Choroid plexus epithelial cell (primary cell): ENCODE measurements at places on chromosomes 11 and 22.

DNA sequence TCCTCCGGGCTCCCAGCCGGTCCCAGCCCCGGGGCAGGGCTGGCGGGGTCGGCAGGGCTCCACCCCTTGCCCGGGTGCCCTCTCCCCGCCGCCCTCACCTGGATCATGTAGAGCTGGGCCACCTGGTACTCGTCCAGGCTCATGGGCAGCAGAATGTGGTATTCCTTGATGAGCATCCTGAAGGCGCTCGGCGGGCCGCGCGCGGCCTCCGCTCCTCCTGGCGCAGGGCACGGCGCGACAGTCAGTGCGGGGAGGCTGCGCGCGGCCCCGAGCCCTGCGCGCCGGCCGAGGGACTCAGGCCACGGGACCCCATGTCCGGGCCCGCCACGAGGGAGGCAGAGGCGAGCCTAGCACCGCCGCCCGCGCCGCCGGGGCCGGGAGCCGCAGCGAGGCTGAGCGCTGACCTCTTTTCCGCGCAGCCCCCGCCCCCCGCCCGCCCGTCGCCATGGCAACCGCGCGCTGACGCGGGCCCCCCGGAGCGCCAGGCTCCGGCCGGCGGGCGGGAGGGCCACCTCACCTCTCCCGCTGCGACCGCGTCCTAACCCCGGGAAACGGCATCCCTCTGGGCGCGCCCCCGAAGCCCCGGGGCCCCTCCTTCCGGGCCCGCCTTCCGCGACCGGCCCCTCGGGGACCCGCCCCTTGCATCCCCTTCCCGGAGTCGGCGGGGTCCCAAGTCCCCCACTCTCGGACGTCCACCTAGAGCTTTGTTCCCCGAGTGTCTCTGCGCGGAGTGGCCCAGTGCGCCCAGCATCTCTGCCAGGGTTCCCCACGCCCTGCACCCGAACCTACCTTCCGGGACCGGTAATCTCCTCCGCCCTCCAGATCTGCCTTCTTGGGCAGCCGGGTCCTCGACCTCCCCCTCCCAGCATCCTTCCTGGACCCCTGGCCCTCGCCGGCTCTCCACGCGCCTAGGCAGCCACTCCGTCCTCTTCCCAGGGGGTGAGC lies 886 bp downstream of the PITPNM1 start:
- DNase-seq = peak; percentile 52

- DNase-seq = no peak
Observed at GRCh38 chr22:21082248-21082647, 36.5 kb downstream of the LRRC74B start.

DNA sequence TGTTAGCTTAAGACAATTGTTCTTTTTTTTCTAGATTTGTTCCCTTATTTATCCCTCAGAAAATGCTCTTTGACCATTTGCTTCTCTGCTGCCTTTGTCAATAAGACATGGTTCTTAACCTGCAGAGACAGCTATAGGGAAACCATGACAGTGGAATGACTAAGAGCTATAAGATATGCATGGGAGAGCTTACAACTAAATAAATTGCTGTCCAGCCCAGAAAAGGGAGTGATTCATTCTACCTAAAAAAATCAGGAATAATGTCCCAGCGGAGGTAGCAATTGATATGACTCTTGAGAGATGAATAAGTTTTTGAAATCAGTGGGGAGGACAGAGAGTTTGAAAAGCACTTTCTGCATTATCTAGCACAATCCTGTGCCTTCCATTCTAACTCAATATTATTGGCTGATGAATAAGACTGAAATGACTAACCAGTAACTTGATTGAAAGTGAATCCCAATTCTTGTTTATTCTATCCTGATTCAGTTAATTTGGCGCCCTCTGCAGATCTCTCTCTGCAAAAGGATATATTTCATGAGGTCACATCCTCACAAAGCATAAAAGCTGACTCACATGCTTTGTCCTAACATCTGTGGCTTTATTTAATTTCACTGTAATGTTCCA lies 680.5 kb upstream of the API5 start:
- peak; percentile 2 for DNase-seq

- DNase-seq = no peak
Observed at GRCh38 chr11:114133548-114134329, 74.2 kb downstream of the ZBTB16 start.

GRCh38 chr11:69892237-69892985 lies 73.2 kb upstream of the FGF3 start:
- DNase-seq = no peak

GRCh38 chr11:59719556-59719955 lies 5.9 kb upstream of the OR10V1 start:
- DNase-seq = no peak

DNA sequence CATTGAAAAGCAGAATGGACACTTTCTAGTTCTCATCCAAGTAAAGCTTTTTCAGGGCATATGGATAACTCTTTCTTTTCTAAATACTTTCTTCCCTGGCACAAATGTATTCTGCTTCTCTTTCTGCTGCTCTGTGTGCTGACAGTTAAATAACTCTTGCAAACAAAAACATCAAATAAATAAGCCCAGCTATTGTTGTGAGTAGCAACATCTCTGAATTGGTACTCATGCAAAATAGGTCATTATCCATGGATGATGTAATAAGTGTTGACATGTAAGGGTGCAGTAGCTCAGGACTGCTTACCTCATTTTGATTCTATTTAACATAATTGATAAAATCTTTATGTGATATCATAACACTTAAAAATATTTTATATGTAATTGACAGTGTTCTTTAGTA lies 164.3 kb downstream of the MSANTD4 start:
- no peak for DNase-seq

DNA sequence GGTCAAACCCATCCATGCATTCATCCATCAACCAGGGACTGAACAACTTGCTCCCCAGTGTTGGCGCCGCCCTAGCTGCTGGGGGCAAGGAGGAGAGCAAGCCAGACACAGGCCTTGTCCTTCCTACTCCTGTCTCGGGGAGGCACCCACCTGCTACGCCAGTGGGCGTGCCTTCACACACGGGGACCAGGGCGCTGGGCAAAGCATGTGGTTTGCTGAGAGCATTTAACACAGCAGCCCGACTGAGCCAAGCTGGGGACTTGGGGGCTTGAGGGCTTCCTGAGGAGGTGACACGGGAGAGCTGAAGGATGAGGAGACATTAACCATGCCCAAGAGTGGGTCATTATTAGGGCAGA lies 30.6 kb downstream of the CACNA1I start:
- DNase-seq = no peak

- no peak for DNase-seq
Observed at GRCh38 chr22:37137131-37137530, 12.6 kb downstream of the IL2RB start.

DNA sequence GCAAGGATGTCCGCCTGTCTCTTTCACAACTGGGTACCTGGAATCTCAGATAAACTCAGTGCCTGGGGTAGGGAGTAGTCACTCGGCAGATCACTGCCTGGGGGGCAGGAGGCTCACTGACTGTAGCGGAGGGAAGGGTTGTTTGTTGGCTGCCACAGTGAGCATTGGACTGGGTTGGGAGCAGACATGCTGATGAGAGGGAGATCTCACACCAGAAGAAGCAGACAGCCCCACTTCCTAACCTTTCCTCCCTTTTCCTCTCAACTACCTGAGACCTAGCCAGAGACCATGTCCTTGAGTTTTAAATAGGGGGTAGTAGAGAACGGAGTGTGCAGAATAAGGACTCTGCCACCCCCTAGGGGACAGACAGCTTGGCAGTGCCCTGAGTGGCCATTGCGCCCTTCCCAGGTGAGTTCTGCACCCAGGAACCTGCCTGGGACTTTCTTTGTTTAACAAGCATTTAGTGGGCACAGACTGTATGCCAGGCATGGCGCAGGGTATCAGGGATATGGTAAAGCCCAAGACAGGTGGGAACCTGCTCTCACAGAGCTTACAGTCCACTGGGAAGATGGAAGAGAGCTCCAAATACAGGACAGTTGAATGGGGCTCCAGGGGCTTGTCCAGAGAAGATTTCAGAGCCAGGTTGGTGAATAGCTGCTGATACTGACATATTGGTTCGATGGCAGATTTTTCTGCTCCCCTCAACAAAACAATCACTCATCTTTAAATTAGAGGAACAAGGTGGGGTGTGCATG lies 115.7 kb upstream of the NNMT start:
- DNase-seq = peak; percentile 60
